ENCODE measurements at places on chromosomes 2 and 18. TPM values are rescaled to one million over a fixed set of nuclear protein-coding genes. Genes with fewer than 3 reads are reported as not detected.

DNA sequence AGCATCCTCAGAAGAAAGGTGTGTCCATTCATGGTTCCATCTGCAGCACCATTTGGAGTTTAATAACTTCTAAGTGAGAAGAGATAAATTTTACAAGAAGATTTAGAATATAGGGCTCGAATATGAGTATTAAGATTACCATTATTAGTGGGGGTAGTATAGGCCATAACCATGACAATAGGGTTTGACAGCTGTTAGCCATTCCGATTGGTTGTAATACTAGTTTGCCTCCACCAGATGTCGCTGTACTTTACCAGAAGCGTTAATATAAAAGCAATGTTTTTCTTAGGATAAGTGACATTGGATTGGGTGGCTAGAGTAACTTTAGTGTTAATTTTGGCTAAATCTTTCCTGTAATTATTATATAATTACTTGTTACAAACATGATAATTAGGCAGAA is 107.5 kb upstream of the SRD5A2 start:
- peaks cover 6% of the 10 kb centered on the region for H3K36me3 ChIP-seq
- H3K27ac ChIP-seq: no peak overlapping the region
- H3K4me3 ChIP-seq: no peak overlapping the region
- H3K27me3 ChIP-seq: no peaks in the 10 kb centered on the region

GRCh38 chr2:167843217-167843616 is 404.2 kb downstream of the STK39 start:
- H3K36me3 ChIP-seq: no peaks in the 10 kb centered on the region
- H3K4me3 ChIP-seq: no peak overlapping the region
- H3K27me3 ChIP-seq: peaks cover 16% of the 10 kb centered on the region
- DNase-seq: no peak

- peaks cover 6% of the 10 kb centered on the region for H3K27me3 ChIP-seq
- H3K4me3 ChIP-seq: no peak overlapping the region
- no peaks in the 10 kb centered on the region for H3K4me1 ChIP-seq
- H3K27ac ChIP-seq: no peak overlapping the region
Measured at GRCh38 chr18:48308027-48308635, 101.1 kb downstream of the ZBTB7C start.

DNA sequence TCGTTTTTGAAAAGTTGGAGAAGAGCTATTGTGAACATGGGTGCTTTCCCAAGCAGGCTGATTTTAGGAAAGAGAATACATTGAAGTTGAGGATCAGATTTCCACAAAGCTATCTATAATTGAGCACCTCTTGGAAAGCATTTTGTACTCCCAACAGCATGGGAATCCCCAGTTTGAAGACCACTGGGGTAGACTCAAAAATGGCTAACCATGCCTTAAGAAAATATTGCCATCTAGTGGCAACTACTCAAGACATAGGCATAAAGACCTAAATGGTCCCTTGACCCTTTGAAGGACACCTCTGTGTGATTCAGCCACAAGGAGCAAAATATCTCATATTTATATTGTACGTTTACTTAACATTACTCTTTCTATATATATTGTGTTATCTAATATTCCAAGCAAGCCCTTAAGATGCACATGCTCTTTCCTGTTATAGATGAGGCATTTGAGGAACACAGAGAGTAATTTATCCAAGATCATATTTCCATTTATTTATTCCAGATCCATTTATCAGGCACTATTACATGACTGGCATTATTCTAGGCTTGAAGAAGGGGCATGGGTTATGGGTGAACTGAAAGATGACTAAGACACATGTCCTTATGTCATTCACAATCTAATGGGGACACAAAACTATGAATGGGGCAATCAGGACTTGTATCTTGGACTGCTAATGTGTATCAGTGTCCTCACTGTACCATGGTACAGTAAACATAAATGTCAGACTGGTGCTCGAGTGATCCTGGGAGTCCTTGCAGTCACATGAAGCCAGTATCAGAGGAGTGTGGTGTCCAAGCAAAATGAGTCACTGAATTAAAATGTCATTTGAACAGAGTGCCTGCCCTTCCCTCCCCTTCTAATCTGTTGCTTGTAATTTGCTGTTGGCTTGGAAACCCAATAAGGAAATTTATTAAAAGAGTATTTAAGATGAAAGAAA is 121.0 kb upstream of the XPO1 start:
- no peaks in the 10 kb centered on the region for H3K36me3 ChIP-seq
- no peak for DNase-seq
- H3K27me3 ChIP-seq: no peaks in the 10 kb centered on the region
- H3K27ac ChIP-seq: no peak overlapping the region

DNA sequence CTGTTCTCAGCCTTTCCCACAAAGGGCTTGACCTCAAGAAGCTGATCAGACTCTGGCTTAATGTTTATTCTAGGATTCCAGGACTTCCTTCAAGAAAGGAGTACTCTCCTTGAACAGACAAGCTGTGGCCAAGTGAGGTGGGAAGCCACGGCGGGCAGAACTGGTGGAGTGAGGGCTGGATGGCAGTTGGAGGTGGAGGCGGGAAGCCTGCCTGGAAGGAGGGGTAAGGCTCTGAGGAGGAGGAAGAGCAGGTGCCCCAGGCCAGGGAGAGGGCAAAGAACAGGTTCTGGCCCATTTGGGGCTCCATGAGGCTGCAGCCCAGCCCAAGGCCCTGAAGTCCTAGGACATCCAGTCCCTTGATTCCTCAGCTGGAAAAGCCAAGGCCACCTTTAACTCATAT is 143.9 kb downstream of the CYP26B1 start:
- no peak overlapping the region for H3K4me3 ChIP-seq
- H3K4me1 ChIP-seq: no peaks in the 10 kb centered on the region

DNA sequence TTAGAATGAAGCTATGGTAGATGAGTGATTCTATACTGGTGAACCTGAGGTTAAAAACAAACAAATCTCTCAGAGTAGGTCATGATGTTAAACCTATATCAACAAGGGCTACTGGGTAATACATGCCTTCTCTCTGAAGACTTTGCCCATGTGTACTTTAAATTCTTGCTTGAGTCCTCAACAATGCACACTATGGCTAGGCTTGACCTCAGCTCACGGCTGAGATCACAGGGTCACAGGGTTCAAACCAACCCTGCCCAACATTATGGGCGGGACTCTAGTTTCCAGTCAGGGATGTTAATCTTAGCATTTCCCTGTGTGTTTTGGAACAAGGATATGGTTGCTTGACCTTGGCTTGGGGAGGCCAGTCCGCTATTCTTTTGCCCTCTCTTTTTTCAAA is 7.7 kb downstream of the CD28 start:
- H3K4me1 ChIP-seq: peaks cover 88% of the 10 kb centered on the region
- H3K4me3 ChIP-seq: peak overlapping the region; percentile 53
- DNase-seq: no peak
- no peaks in the 10 kb centered on the region for H3K27me3 ChIP-seq

- DNase-seq: no peak
- no peaks in the 10 kb centered on the region for H3K4me1 ChIP-seq
- no peaks in the 10 kb centered on the region for H3K36me3 ChIP-seq
- H3K4me3 ChIP-seq: no peak overlapping the region
- no peaks in the 10 kb centered on the region for H3K27me3 ChIP-seq
Measured at GRCh38 chr2:219765231-219765911, 137.9 kb downstream of the SLC4A3 start.

GRCh38 chr2:108904680-108905079 is 84.3 kb downstream of the EDAR start:
- peaks cover 6% of the 10 kb centered on the region for H3K36me3 ChIP-seq
- H3K4me1 ChIP-seq: no peaks in the 10 kb centered on the region
- H3K27ac ChIP-seq: no peak overlapping the region
- no peaks in the 10 kb centered on the region for H3K27me3 ChIP-seq
- H3K4me3 ChIP-seq: no peak overlapping the region
- no peak for DNase-seq

DNA sequence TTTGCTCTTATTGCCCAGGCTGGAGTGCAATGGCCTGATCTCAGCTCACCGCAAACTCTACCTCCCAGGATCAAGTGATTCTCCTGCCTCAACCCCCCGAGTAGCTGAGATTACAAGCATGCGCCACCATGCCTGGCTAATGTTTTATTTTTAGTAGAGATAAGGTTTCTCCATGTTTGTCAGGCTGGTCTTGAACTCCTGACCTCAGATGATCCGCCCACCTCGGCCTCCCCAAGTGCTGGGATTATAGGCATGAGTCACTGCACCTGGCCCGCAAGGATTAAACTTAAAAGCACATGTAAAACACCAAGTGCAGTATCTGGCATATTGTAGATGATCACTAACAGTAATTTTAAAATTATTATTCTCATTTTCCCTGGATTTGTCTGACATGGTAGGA is 72.9 kb downstream of the C1QL2 start:
- no peaks in the 10 kb centered on the region for H3K4me1 ChIP-seq
- no peak overlapping the region for H3K27ac ChIP-seq
- DNase-seq: no peak

DNA sequence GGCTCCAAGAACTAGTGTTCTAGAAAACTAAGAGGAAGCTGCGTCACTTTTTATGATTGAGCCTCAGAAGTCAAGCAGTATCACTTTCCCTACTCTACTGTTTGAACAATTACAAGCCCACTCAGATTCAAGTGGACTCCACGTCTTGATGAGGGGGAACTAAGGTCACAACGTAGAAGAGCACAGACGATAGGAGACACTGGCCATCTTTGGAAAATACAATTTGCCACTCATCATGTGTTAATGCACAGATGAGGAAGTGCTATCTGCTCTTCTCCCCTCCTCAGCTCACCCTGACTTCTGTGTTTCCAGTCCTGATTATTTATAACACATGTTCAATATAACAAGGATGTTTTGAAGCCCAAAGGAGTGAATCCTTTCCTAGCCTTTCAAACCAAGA is 76.1 kb upstream of the CYP1B1 start:
- H3K36me3 ChIP-seq: no peaks in the 10 kb centered on the region
- no peak overlapping the region for H3K4me3 ChIP-seq
- no peak overlapping the region for H3K27ac ChIP-seq
- peaks cover 28% of the 10 kb centered on the region for H3K27me3 ChIP-seq
- H3K4me1 ChIP-seq: peaks cover 2% of the 10 kb centered on the region
- no peak for DNase-seq

- H3K36me3 ChIP-seq: no peaks in the 10 kb centered on the region
- DNase-seq: no peak
- no peak overlapping the region for H3K4me3 ChIP-seq
- no peaks in the 10 kb centered on the region for H3K4me1 ChIP-seq
- no peak overlapping the region for H3K27ac ChIP-seq
- peaks cover 4% of the 10 kb centered on the region for H3K27me3 ChIP-seq
Measured at GRCh38 chr2:149422991-149423338, 92.6 kb downstream of the LYPD6 start.

DNA sequence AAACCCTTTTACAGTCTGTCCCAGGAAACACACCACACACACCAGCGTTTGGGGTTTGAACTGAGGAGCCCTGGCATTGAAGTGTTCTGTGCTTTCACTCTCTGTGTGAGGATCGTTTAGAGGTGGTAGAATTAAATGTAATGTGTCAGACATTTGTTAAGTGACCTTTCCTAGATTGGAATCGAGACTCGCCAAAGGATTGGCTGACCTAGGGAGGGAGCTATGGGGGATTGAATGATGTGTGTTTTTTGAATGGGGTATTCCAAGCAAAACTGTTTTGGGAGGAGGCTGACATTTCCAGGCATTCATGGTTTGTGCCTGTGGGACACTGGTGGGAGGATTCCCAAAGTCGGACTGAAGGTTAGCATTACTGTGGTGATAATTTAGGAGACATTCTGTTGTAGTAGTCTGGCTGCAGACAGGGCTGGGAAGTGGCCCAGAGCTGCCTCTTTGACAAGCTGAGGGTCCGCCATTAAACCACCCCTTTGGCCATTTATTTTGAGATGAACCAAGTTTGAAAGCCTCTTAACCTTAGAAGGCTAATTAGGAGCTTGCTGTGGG is 1.7 kb downstream of the MYO1B start:
- DNase-seq: no peak
- H3K27ac ChIP-seq: no peak overlapping the region
- no peak overlapping the region for H3K4me3 ChIP-seq

DNA sequence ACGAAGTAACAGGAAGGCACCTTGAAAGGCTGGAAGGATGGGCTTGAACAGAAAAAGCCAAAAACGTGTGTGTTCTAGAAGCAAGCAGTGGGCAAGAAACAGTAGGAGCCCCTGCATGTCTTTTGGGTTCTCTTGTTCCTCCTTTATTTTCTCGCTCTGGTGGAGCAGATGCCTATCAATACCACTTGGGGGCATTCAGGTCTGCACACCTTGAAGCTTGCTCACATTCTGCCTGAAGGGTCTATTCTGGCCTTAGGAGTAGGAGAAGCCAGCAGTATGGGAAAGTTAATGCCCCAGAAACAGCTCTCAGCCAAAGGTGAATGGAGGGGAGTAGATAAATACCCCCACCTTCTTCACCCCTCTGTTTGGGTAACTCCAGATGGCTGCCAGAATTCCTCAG is 204.5 kb downstream of the TXNL1 start:
- no peaks in the 10 kb centered on the region for H3K36me3 ChIP-seq
- no peak for DNase-seq
- no peaks in the 10 kb centered on the region for H3K27me3 ChIP-seq
- H3K27ac ChIP-seq: no peak overlapping the region
- no peak overlapping the region for H3K4me3 ChIP-seq

GRCh38 chr2:214108598-214108997 is 302.3 kb upstream of the VWC2L start:
- DNase-seq: no peak
- H3K36me3 ChIP-seq: no peaks in the 10 kb centered on the region
- no peak overlapping the region for H3K27ac ChIP-seq
- no peaks in the 10 kb centered on the region for H3K27me3 ChIP-seq

Gene SERPINB5
- not detected for total RNA-seq
